ENCODE measurements at places on chromosomes 4 and X. TPM values are rescaled to one million over a fixed set of nuclear protein-coding genes. Genes with fewer than 3 reads are reported as not detected.

DNA sequence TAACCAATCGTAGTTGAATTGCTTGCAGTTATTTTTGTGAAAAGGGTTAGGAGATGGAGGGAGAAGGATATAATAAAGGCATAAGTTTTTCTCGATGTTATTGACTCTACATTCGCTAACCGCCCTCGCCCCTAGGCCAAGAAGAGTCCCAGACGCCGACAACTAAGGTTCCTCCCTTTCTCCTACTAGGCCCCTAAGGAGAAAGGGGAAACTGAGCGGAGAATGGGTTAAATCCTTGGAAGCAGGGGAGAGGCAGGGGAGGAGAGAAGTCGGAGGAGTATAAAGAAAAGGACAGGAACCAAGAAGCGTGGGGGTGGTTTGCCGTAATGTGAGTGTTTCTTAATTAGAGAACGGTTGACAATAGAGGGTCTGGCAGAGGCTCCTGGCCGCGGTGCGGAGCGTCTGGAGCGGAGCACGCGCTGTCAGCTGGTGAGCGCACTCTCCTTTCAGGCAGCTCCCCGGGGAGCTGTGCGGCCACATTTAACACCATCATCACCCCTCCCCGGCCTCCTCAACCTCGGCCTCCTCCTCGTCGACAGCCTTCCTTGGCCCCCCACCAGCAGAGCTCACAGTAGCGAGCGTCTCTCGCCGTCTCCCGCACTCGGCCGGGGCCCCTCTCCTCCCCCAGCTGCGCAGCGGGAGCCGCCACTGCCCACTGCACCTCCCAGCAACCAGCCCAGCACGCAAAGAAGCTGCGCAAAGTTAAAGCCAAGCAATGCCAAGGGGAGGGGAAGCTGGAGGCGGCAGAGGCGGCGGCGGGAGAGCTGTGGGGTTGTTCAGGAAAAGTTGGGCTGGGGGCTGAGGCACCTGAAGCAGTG, 5.9 kb downstream of the ATOH1 start:
- H3K27ac ChIP-seq: no peak overlapping the region
- no peak overlapping the region for H3K4me3 ChIP-seq
- peaks cover 9% of the 10 kb centered on the region for H3K4me1 ChIP-seq
- H3K27me3 ChIP-seq: peaks cover 88% of the 10 kb centered on the region
- H3K36me3 ChIP-seq: no peaks in the 10 kb centered on the region

DNA sequence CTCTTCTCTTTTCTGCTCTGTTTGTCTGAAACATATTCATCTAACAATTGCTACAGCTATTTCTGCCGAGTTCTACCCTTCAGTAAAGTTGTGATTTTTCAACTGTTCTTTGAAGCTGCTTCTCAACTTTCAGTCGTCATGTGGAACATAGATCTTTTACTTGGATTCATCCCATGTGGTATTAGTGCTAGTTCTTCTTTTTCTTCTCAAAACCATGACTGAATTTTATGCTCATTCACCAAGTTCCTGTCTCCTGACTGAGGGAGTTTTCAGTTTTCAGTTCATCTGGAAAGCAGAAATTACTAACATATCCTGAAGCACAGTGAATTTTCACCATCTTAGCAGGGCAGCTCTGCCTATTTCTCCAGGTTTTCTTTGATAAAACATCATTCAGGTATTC, 12.1 kb downstream of the ACSL4 start:
- no peaks in the 10 kb centered on the region for H3K27me3 ChIP-seq
- H3K4me1 ChIP-seq: no peaks in the 10 kb centered on the region
- no peak overlapping the region for H3K27ac ChIP-seq
- DNase-seq: no peak
- no peak overlapping the region for H3K4me3 ChIP-seq

GRCh38 chr4:123555807-123556273, 159.2 kb downstream of the SPRY1 start:
- no peaks in the 10 kb centered on the region for H3K36me3 ChIP-seq
- H3K4me3 ChIP-seq: no peak overlapping the region
- no peaks in the 10 kb centered on the region for H3K27me3 ChIP-seq
- peaks cover 46% of the 10 kb centered on the region for H3K4me1 ChIP-seq

GRCh38 chr4:139872274-139872673, 206.7 kb downstream of the MGST2 start:
- H3K4me1 ChIP-seq: no peaks in the 10 kb centered on the region
- no peaks in the 10 kb centered on the region for H3K27me3 ChIP-seq
- no peaks in the 10 kb centered on the region for H3K36me3 ChIP-seq
- DNase-seq: peak; percentile 37

DNA sequence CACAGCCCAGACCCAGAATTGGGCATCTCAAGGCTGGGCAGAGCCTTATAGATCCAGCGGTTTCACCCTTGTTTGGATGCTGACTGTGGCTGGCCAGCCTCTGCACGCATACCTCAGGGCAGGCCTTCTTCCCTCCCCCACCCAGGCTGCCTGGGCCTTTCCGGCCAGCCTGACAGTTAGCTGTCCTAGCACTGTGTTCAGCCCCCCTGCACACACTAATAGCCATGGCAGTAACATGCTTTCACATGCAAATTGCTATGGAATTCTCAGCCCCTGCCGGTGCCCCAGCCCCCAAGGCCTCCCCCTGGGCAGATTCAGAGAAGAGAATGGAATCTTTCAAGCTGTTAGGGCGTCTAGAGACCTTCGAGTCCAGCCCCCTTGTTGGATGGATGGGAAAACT, 17.7 kb downstream of the EFNB1 start:
- H3K27ac ChIP-seq: no peak overlapping the region
- H3K4me3 ChIP-seq: no peak overlapping the region
- no peaks in the 10 kb centered on the region for H3K27me3 ChIP-seq
- DNase-seq: no peak

GRCh38 chr4:10034136-10034535, 12.8 kb upstream of the SLC2A9 start:
- DNase-seq: no peak
- no peak overlapping the region for H3K4me3 ChIP-seq
- peaks cover 19% of the 10 kb centered on the region for H3K4me1 ChIP-seq
- H3K27ac ChIP-seq: no peak overlapping the region

DNA sequence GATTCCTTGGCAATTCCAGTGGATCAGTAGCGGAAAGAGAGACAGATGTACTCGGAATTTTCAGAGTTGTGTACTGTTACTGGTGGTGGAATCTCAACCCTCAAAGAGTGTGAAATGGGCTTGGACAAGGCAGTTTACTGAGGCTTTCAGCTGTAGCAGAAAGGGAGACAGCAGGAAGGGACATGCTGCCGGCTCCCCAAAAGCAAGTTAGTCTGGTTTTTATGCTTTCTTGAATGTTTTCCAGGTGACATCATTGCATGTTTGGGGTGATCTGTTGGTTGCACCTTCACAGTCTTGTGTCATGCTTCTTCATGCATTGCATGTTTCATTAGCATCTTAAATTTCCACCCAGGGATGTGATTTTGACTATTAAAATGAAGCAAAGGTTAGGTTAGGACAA, 1282.2 kb downstream of the ADGRL3 start:
- no peak overlapping the region for H3K27ac ChIP-seq
- no peaks in the 10 kb centered on the region for H3K27me3 ChIP-seq
- no peak overlapping the region for H3K4me3 ChIP-seq
- no peaks in the 10 kb centered on the region for H3K36me3 ChIP-seq
- no peaks in the 10 kb centered on the region for H3K4me1 ChIP-seq
- DNase-seq: no peak

- no peak for DNase-seq
- no peak overlapping the region for H3K4me3 ChIP-seq
- H3K4me1 ChIP-seq: no peaks in the 10 kb centered on the region
- H3K36me3 ChIP-seq: no peaks in the 10 kb centered on the region
Measured at GRCh38 chrX:110142096-110142495, 139.2 kb downstream of the TMEM164 start.

GRCh38 chr4:106317815-106318214, 1.5 kb downstream of the AIMP1 start:
- DNase-seq: no peak
- H3K4me3 ChIP-seq: peak overlapping the region; percentile 74
- peaks cover 10% of the 10 kb centered on the region for H3K4me1 ChIP-seq
- H3K27ac ChIP-seq: peak overlapping the region; percentile 99
- H3K36me3 ChIP-seq: no peaks in the 10 kb centered on the region

- DNase-seq: peak; percentile 87
- H3K27ac ChIP-seq: peak overlapping the region; percentile 100
- H3K27me3 ChIP-seq: no peaks in the 10 kb centered on the region
- no peaks in the 10 kb centered on the region for H3K36me3 ChIP-seq
- H3K4me3 ChIP-seq: peak overlapping the region; percentile 55
Measured at GRCh38 chrX:154368630-154369448, 5.6 kb downstream of the FLNA start.

- DNase-seq: no peak
- no peaks in the 10 kb centered on the region for H3K27me3 ChIP-seq
- H3K27ac ChIP-seq: peak overlapping the region; percentile 73
- no peaks in the 10 kb centered on the region for H3K36me3 ChIP-seq
- peaks cover 7% of the 10 kb centered on the region for H3K4me1 ChIP-seq
- H3K4me3 ChIP-seq: peak overlapping the region; percentile 40
Measured at GRCh38 chrX:154805696-154806091, 409 bp upstream of the MPP1 start.

- no peak overlapping the region for H3K27ac ChIP-seq
- no peaks in the 10 kb centered on the region for H3K36me3 ChIP-seq
- no peaks in the 10 kb centered on the region for H3K4me1 ChIP-seq
- no peak for DNase-seq
Measured at GRCh38 chr4:124867536-124867935, 155.0 kb upstream of the ANKRD50 start.

DNA sequence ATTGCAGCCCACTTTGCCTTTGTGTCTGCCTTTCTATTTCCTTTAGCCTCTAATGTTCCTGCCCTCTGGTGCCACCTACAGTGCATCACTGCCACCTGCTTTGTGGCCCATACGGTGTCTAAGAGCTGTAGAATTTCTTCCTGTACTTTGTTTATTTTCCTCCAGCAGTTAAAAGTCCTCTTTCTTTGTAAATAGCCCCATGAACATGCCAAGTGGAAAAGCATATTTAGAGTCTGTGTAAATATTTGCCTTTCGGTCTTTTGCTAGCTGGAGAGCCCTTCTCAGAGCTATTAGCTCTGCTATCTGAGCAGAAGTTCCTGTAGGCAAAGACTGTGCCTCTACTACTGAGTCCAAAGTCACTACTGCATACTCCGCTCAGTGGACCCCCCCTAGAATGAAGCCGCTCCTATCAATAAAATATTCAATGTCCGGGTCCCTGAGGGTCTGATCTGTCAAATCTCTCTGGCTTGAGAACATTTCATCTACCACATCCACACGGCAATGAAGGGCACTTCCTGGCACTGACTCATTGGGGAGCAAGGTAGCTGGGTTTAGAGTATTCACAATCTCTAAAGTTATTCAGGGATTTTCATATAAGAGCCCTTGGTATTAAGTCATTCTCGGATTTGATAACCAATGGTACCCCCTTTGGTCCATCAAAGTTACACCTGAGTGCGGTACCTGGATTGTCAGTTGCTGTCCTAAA, 36.3 kb downstream of the SULT1E1 start:
- peak; percentile 83 for DNase-seq
- peaks cover 19% of the 10 kb centered on the region for H3K4me1 ChIP-seq
- no peaks in the 10 kb centered on the region for H3K36me3 ChIP-seq

DNA sequence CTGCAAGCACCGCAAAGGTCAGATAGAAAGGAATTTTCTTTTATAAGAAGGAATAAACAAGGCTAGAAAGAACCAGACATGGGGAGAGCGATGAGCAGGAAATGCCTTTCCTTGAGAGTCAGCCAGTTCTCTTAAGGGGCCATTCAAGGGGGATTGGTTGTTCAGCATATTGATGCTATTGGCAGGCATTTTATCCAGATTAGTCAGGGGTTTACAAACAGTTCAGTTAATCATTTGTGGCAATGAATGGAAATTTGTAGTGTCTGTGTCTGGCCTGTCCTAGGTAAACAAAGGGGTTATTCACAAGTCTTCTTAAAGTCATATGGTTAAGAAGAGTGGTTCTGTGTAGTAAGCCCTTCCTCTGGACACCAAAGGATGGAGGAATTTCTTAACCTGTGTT, 184.7 kb upstream of the FRMPD4 start:
- no peak overlapping the region for H3K4me3 ChIP-seq
- H3K36me3 ChIP-seq: no peaks in the 10 kb centered on the region
- peak; percentile 13 for DNase-seq
- peak overlapping the region; percentile 31 for H3K27ac ChIP-seq
- no peaks in the 10 kb centered on the region for H3K4me1 ChIP-seq
- no peaks in the 10 kb centered on the region for H3K27me3 ChIP-seq

- no peaks in the 10 kb centered on the region for H3K27me3 ChIP-seq
- H3K27ac ChIP-seq: peak overlapping the region; percentile 92
- H3K4me1 ChIP-seq: peaks cover 6% of the 10 kb centered on the region
- no peaks in the 10 kb centered on the region for H3K36me3 ChIP-seq
- DNase-seq: no peak
Measured at GRCh38 chr4:38572793-38573192, 91.2 kb upstream of the KLF3 start.

DNA sequence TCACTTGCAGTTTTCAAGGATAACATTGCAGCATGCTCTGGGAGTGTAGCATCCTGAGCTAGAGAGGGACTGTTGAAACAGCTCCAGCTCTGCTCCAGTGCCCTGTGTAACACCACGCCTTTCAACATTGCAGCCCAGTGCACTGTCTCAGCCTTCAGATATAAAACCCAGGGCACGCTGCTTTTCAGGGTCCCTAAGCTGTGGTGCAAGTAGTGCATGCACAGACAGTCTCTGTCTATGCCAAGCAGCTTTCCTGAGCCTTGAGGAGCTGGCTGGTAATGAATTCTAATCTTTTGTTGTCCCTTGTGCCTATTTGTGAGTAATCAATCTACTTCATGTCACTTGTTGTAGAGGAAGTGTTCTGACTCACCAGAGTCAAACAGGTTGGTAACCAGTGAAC, 897.0 kb downstream of the ARAP2 start:
- H3K4me1 ChIP-seq: no peaks in the 10 kb centered on the region
- H3K36me3 ChIP-seq: no peaks in the 10 kb centered on the region
- DNase-seq: no peak

DNA sequence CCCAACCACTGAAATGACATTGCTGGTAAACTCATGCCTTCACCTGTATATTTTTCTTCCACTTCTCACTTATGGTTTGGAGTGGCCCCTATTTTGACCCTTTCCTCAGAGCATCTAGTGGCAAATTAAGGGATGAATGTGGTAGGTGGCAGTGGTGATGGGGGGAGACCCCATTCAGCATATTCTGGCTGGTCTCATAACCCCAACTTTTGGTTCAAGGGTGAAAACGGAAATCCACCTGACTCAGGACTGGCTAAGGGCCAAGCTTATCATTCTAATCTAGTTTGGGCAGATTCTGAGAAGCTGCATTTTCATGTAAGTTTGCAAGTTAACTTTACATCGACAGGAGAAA, 47.0 kb upstream of the NSUN7 start:
- DNase-seq: no peak
- H3K4me3 ChIP-seq: no peak overlapping the region
- no peaks in the 10 kb centered on the region for H3K4me1 ChIP-seq
- H3K27ac ChIP-seq: peak overlapping the region; percentile 58
- H3K36me3 ChIP-seq: no peaks in the 10 kb centered on the region

- H3K27me3 ChIP-seq: no peaks in the 10 kb centered on the region
- no peak for DNase-seq
- no peaks in the 10 kb centered on the region for H3K36me3 ChIP-seq
- no peak overlapping the region for H3K27ac ChIP-seq
- H3K4me3 ChIP-seq: no peak overlapping the region
Measured at GRCh38 chrX:56343664-56344063, 111.5 kb downstream of the KLF8 start.

- DNase-seq: no peak
- no peaks in the 10 kb centered on the region for H3K27me3 ChIP-seq
- no peaks in the 10 kb centered on the region for H3K36me3 ChIP-seq
- no peak overlapping the region for H3K27ac ChIP-seq
- no peaks in the 10 kb centered on the region for H3K4me1 ChIP-seq
- no peak overlapping the region for H3K4me3 ChIP-seq
Measured at GRCh38 chr4:16862697-16863096, 35.7 kb downstream of the LDB2 start.

Gene FAAH2
- 6.9 TPM for total RNA-seq

Gene PPARGC1A
- 18.7 TPM for total RNA-seq

Gene NAT8L
- total RNA-seq: 2.7 TPM

Gene MAGEB2
- not detected for total RNA-seq

Gene ZFP92
- 1.2 TPM for total RNA-seq

Gene TMEM156
- total RNA-seq: not detected

Gene CDS1
- total RNA-seq: 24.3 TPM

Gene ABLIM2
- 0.68 TPM for total RNA-seq
